HCT116 (cell line): ENCODE measurements at places on chromosomes 11 and 22.
A peak's percentile ranks its signal among the peaks of the same experiment; 100 is the strongest.

DNA sequence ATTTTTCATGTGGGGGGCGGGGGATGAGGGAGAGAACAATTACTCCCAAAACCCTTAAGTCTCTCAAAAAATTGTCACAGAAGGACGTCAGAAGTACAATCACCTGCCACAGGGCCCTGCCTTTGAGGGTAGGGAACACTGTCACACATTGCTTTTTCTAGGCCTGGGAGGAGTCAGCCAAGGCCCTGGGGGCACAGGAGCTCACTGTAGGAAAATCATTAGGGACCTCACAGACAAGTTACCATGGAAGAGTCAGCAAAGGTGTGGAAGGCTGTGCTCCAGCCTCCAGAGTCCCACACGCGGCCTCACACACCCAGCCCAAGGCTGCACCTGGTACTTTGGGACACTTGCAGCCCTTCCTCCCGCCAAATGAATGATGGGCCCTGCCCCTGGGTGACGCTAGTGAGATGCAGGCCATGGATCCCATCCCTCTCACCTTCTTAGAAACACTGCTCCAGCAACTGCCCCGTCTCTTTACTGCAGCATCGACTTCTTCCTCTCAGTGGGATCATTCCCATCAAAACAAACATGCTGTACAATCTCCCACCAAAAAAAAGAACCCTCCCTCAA is 3.3 kb downstream of the PLEKHA7 start:
- DNase-seq: no peak

DNA sequence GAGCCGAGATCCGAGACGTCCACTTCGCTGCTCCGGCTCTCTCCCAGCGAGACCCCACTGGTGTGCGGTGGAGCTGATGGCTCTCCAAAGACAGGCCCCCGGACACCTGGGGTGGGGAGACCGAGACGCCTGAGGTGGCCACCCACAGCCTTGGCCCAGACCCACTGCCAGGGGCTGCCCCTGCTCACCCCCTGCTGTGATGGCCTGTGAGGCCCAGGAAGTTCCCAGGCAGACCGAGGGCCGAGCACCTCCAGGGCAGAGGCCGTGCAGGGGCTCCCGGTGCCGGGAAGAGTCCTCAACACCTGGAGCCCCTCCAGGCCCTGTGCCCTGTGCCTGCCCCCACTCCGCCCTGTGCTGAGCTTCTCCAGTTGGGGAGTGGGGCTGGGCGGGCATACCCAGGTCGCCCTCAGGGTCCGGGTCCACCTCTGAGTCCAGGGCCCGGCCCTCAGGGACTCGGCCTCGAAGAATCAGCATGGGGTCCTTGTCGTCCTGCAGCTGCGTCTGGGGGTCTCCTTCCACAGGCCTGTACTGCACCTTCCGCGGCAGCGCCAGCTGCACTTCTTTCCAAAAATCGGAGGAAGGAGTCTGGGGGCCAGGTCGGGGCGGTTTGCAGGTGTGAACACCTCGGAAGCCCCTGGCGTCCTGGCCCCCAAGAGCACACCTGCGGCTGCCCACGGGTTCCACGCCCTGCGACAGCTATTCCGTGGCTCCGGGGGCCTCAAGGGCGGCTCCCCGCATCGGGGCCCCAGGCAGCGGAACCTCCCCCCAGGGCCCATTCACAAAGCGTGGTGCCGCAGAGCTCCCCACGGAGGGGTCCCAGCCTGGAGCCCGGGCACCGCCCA is 8.6 kb downstream of the SIGIRR start:
- no peak for DNase-seq

GRCh38 chr11:132050577-132051165 is 680.3 kb downstream of the NTM start:
- DNase-seq: no peak

DNA sequence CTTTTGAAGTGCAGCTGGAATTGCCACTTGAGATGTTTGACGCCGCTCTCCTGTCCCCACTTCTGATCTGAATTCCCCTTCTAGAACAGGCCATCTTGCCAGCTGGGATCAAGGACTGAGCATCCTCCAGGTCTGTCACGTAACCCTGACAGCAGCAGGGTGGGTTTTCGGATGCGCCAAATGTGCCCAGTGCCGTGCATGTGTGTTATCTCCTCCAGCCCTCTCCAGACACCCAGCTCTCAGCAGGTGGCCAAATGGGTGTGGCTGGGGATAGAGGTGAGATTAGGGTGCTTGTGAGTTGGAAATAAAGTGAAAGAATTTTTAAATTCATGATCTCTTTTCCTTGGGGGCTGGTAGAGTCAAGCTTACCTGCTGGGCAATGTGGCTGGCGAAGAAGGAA is 3.3 kb downstream of the OSBP2 start:
- DNase-seq: no peak

GRCh38 chr11:36048496-36049247 is 104.8 kb downstream of the LDLRAD3 start:
- DNase-seq: no peak

DNA sequence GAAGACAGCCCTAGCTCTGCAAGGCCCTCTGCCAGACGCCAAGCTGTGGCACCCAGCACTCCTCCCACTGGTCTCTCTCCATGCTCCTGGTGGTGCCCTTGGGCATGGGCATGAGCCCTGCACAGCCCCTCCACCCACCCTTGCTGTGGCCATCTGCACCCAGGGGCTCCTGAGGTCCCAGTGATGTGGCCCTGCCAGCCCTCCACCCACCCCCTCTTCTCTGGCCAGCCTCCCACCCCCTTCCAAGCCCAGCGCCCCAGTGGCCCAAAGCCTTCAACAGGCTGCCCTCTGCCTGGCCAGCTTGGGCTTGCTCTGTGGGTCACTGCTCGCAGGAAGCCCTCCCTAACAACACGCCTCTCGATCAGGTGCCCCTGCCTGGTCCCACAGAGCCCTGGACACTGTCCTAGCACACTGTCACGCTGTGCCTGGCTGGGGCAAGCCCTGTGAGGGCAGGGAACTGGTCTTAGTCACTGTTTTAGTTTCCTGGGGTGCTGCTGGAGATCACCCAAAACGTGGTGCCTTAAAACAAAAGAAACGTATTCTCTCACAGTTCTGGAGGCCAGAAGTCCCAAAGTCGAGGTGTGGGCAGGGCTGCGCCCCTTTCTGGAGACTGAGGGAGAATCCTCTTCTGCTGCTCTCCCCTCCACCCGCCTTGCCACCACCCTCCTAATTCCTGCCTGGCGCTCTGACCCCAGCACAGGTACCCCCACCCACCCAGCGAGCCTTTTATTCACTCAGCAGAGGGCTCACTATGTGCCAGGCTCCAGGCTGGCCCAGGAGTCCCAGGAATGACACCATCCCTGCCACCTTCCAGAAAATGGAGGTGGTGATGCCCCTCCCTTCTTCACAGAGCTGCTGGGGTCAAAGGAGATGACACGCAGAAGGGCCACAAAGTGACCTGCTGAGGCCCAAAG is 14.7 kb downstream of the SULT4A1 start:
- DNase-seq: no peak

- no peak for DNase-seq
These were observed 109.6 kb upstream of the POU2AF2 start for GRCh38 chr11:111135778-111136570.

DNA sequence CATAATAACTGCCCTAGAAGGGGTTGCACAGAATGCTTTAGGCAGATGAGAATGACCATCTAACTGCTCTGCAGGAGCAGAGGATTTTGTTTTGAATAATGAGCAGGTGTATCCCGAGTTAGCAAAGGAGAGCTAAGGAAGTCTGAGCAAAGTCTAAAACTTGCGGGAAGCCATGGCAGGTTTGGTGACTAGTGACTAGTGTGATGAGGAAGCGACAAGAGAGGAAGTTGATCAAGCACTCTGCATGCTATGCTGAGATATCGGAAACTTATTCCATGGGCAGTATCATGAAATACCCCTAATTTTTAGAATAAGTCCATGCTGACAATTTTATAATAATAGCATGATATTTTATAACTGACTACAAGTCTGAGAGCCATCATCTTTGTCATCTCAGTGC is 12.9 kb downstream of the OLFML1 start:
- no peak for DNase-seq

- no peak for DNase-seq
These were observed 13.6 kb downstream of the PLEKHB1 start for GRCh38 chr11:73659961-73660360.

GRCh38 chr11:116852261-116853031 is 15.0 kb upstream of the APOA1 start:
- DNase-seq: no peak

DNA sequence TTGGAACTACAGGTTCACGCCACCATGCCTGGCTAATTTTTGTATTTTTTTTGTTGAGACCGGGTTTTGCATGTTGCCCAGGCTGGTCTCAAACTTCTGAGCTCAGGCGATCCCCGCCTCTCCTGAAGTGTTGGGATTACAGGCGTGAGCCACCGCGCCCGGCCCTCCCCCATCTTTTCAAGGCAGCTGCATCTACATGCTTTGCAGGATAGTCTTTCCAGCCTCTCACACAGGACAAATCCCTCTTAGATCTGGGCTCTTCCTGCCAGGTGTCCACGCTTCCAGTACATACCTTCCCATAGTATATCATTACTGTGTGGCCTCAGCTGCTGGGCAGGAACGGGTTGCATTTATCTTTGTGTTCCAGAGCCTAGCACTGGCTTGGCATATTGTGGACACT is 49.7 kb downstream of the C11orf96 start:
- DNase-seq: no peak

- no peak for DNase-seq
These were observed 40.6 kb downstream of the SCUBE1 start for GRCh38 chr22:43302531-43303041.

- DNase-seq: peak; percentile 81
These were observed 749 bp upstream of the BEST1 start for GRCh38 chr11:61949169-61950034.

GRCh38 chr11:27470166-27470565 is 2.4 kb downstream of the LGR4 start:
- DNase-seq: no peak

- no peak for DNase-seq
These were observed 43.1 kb downstream of the CHST1 start for GRCh38 chr11:45622283-45622682.

DNA sequence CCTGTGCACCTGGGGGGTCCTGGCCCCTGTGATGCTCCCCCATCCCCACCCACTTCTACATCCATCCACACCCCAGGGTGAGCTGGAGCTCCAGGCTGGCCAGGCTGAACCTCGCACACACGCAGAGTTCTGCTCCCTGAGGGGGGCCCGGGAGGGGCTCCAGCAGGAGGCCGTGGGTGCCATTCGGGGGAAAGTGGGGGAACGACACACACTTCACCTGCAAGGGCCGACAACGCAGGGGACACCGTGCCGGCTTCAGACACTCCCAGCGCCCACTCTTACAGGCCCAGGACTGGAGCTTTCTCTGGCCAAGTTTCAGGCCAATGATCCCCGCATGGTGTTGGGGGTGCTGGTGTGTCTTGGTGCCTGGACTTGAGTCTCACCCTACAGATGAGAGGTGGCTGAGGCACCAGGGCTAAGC is 20.0 kb upstream of the TALDO1 start:
- no peak for DNase-seq

DNA sequence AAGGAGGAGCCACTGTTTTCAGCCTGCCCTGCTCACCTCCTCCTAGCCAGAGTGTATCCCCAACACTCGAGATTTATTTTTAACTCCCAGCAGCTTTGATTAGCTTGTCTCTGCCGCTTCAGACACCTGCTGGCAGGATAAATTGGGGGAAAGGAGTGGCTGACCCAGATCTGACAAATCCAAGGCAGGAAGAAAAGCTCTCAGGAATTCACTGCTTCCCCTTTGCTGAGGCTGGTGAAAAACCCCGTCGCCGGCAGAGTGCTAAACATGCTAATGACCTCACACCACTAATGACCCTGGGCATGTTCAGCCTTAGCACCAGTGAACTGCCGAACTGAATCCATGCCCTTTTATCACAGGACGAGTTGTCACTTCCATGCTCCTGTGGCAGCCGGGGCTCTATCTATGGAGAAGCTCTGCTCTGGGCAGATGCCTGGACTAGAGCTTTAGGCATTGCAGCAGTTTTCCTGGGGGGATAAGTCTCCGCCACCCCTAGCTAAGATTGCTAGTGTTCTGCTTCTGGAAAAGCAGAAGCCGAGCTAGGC is 52.2 kb downstream of the FEZ1 start:
- no peak for DNase-seq

DNA sequence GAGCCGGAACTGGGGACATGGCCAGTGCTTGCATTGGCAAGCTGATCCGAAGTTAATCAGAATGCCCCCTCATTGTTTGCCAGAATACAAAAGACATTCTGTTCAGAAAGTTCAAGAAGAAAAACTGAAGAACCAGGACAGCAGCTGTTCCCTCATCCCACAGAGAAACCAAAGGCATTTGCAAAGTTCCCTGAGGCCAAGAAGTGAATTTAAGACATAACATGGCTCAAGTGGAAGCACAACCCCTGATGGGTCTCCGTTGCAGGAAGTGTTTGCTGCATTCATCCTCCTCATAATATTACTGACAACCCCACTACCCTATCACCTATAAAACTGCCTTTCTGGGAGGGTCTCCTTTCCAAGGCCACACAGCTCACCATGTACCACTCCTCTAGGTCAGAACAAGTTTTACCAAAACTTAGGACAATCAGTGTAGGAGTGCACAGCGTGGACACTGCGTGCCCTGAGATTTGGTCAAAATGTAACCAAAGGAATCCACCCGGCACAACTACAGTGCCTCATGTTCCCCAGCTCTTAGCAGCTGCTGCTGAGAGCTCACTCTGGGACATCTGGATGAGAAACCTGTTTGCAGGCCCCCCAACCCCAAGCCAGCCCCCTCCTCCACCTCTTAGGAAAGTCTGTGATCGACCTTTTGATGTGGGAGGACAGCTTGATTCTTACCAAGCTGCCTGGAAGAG is 101.6 kb upstream of the AKIP1 start:
- DNase-seq: no peak

DNA sequence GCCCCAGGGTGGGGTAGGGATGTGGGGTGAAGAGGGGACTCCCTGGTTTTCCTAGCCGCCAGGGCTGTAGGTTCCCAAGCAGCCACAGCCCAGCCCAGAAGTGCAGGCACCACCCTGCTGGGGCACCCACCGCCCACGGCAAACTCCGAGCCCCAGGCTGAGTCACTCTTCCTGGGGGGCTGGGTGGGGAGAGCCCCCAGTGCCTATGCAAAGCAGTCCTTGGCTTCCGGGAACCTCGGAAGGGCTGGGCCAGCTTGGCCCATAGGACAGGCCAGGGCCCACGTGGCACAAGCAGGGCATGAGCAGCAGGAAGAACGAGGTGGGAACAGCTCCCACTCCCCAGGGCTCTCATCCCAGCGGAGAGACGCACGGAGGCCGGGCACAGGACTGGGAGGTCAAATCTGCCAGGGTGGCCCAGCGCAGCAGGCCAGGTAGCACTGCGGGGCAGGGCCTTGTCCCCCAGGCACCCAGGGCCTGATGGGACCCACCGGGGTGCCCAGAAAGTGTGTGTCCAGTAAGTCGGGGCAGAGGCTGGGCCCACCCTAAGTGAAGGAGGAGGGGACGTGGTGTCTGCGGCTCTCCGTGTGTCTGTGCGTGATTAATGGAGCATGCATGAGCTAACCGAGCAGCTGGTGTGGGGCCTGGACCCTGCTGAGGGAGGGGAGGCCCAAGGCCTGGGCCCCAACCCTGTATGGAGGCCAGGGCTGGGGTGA is 4.6 kb upstream of the IL17REL start:
- DNase-seq: no peak
